ENCODE measurements at places on chromosomes 11 and 22.

DNA sequence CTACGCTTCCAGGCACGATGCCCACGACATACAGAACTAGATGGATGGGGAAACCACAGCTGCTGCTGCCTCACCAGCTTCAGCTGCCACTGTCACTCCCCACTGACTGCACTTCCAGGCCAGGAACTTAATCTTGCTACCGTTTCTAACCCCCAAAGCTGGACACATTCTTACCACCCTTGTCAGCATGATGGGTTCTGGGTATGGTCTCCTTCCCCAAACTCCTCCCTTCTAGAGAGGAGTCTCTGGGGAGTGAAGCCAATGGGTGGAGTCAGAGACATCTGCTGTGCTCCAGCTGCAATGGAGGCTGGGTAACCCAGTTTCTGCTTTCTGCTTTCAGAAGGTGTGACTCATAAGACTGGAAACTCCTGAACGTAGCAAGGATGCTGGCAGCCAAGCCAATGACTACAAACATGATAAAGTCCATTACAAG is 87.0 kb upstream of the THY1 start:
- DNase-seq, result no peak

DNA sequence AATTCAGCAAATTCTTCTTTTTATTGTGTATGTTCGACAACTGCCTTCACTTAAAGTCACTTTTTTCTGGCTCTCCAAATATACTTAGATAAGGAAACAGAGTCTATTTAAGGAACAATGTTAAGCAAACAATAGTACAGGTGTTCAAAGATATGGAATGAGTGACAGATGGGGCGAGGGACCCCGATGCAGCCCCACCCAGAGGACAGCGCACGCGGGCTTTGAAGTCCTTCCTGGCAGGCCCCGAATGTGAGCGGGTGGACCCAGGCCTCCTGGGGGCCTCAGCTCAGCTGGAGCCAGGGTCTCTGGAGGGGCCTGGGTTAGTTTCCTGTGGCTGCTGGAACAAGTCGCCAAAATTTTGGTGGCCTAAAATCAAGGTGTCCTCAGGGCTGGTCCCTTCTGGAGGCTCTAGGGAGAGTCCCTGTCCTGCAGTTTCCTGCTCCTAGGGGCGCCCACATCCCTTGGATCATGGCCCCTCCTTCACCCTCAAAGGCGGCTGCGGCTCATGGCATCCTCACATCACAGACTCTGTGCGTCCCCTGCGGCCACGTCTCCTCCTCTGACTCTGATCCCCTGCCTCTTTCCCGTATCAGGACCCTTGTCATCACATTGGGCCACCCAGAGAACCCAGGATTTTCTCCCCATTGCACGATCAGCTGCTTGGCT is 40.6 kb upstream of the KCNQ1OT1 start:
- no peak for DNase-seq

DNA sequence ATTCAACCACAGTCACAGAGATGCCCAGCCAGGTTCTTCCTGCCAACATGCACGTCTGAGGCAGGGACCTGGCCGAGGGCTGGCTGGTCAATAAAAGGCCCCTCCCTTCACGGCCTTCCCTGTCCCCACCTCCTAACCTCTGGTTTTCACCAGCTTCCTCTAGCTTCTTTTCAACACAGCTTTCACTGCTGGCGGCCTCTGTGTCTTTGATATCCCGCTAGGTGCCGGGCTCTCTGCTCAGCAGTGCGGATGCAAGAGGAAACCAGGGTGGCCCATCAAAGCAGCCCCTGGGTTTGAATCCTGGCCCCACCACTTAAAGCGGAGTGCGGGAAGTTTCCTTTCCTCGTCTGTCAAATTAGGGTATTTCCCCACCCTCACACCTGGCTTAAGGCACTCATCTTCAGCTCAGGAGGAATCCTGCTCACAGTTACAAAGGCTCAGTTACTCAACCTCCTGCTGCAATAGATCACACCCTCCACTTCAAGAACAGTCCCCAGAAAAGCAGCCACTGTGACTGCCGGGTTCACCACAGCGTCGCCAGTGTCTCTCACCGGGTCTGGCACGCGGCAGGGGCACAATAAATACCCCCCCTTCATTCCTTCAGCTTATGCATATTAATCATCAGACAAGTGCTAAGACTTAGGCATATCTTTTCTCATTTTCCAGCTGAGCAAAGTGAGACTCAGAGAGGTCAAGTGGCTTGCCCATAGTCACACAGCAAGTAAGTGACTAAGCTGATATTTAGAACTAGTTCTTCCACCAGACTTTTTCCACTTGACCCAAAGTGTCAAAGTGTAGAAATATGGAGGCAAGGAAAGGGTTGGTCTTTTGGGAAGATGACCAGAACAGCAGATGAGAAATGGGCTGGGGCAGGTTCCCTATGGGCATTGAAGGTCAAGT is 45.7 kb downstream of the TXN2 start:
- DNase-seq, result no peak

GRCh38 chr11:19349340-19350025 is 108.7 kb upstream of the E2F8 start:
- DNase-seq, result no peak

DNA sequence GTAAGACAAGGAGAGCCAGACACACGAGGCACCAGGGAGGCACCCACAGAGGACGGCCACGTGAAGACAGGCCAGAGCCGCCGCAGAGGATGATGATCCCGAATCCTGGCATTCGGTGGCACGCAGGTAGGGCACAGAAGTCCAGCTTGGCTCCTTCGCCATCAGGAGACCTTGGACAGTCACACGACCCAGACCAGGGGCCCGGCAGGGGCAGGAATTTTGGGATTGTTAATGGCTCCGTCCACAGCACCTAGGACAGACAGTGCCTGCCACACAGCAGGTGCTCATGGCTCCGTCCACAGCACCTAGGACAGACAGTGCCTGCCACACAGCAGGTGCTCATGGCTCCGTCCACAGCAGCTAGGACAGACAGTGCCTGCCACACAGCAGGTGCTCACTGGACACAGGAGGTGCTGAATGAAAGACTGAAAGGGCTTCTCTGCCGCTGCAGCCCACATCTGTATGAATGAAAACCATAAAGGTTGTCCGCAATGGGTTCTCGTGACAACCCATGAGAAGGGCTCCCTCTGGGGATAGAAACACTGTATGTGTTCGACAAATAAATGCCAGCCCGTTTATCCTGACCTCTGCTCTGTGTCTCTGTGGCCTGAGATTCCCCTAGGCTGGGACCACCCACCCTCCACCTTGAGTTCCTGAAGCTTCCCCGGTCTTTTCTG is 341.6 kb downstream of the CTTN start:
- no peak for DNase-seq

GRCh38 chr22:26377170-26377830 is 51.8 kb upstream of the ASPHD2 start:
- no peak for DNase-seq

DNA sequence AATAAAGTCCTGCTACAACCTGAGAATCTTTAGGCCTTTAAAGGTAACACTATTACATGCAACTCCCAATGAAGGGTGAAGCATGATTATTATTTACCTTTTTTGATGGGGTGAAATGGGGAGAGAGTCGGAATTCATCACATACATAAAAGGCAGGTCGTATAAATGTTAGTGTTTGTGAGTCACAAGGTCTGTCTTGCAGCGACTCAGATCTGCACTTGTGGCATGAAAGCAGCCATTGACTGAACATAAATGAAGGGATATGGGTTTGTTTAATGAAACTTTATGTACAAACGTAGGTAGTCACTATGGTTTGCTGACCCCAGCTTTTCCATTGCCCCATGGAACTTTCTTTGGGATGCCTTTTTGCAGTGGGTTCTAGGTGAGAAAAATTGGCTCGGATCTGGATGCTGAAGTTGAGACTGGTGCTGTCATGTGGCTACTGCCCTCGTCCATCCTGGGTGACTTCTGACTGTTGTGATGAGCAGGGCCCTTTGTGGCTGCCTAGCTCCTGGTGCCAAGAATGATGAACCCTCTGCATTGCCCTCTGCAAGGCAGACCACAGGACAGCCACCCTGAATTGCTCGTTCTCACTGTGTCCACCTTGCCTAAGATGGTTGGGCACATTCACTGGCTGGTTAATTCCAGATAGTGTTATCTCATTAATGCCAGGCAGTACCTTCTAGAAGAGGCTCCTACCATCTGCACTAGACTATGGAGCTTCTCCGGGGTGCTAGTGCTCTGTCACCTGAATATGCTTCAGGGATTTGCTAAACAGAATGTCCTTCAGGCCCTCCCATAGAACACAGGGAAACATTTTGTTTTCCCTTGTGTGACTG is 11.3 kb downstream of the GGTLC2 start:
- DNase-seq, result no peak

- no peak for DNase-seq
Observed at GRCh38 chr11:30025396-30026139, 8.7 kb upstream of the KCNA4 start.

DNA sequence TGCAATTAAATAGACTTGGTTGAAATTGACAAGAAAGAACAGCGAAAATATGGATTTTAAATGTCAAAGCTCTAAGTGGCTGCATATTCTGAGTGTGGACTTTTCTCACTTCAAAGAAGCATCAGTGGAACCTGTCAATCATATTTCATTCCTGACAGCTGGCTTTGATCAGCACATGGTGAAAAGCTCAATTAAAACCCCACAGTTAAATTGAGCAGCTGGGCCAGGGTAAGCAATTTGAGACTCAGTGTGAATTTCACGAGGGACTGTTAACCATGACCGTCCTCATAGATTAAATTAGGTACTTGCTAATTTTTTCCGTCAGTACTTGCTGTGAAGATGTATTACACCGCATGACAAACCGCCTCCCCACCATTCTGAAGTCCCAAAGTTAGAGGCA is 11.0 kb upstream of the OR10D3 start:
- DNase-seq, result peak; percentile 12

GRCh38 chr11:76863196-76863777 is 2.6 kb downstream of the ACER3 start:
- no peak for DNase-seq

- DNase-seq, result peak; percentile 6
Observed at GRCh38 chr11:6419009-6419631, at the start of gene APBB1. APBB1 (minus strand) TSS chr11:6419094; CDS start chr11:6411347, 7,747 bp downstream.

DNA sequence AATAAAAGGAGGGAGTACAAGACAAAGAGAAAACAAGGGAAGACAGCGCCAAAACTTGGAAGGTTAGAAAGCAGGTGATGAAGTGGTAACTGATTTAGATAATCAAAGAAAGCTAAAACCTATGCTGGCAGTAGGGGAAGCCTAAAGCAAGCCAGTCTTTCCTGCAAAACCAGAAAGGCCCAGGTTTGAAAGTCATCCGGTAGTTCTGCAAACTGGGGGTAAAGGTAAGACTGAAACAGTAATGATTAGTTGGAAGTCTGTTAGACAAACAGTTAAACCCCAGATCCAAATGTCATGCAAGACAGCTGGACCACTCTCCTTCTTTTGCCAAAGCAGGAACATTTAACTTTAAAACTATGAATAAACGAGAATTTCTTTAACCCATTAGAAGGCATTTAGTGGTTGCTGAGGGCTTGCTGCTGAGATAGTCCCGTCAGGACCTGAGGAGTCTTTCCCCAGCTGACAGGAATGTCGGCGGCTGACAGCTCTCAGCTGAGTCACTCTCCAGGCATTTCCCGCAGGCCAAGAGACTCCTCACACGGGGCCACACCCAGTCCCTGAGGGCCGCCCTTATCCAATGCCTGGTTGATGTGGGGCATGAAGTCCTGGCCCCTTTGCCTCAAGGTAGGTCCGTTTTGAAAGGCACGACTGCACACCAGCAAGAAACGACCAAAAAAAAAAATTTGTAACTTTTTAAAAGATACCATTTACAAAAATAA is 36.3 kb upstream of the CFAP300 start:
- no peak for DNase-seq

- no peak for DNase-seq
Observed at GRCh38 chr11:65787649-65788622, 1.1 kb downstream of the OVOL1 start.

DNA sequence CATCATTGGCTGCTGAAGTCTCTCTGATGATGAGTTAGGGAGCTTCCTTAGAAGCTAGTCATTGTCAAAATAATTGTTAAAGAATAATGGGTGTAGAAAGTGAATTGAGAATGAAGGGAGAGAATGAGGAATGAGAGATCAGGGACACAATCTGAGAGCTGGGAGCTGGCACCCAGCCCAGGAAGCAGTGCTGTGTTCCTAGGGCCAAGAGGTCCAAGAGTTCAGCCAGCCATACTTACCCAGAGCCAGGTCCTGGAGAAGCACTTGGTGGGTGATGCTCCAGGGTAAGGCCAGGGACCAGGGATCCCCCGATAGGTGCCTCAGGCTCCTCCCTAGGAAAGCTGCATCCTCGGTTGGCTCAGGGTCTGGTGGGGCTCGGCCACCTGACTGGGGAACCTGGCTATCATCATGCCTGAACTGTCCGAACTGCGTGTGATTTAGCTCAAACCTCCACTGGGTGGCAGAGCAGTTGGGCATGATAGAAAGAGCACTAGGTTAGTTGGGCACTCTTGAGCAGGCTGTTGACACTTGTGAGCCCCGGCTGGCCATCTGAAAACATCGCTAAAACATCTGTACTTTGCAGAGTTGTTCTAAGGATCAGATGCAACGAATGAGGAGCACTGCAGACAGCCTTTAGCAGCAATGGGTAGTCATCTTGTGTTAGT is 123.9 kb upstream of the NCAM1 start:
- DNase-seq, result no peak

GRCh38 chr11:772429-773390 is 4.6 kb downstream of the GATD1 start:
- DNase-seq, result no peak

GRCh38 chr11:110991661-110992355 is 253.7 kb upstream of the POU2AF2 start:
- DNase-seq, result no peak

DNA sequence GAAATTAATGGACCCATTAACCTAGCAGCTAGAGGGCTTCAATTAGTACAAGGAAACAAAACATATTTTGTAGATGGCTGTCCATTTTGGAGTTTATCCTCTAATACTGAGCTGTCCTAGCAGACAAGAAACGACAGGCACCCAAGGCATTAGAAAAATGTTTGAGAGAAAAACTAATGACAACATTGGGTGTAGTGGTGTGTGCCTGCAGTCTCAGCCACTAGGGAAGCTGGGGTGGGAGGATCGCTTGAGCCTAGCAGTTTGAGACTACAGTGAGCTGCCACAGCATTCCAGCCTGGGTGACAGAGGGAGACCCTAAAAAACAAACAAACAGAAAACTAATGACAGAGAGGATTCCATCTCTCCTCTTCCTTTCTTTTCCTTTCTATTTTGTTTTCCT is 1.5 kb downstream of the A4GALT start:
- DNase-seq, result no peak

DNA sequence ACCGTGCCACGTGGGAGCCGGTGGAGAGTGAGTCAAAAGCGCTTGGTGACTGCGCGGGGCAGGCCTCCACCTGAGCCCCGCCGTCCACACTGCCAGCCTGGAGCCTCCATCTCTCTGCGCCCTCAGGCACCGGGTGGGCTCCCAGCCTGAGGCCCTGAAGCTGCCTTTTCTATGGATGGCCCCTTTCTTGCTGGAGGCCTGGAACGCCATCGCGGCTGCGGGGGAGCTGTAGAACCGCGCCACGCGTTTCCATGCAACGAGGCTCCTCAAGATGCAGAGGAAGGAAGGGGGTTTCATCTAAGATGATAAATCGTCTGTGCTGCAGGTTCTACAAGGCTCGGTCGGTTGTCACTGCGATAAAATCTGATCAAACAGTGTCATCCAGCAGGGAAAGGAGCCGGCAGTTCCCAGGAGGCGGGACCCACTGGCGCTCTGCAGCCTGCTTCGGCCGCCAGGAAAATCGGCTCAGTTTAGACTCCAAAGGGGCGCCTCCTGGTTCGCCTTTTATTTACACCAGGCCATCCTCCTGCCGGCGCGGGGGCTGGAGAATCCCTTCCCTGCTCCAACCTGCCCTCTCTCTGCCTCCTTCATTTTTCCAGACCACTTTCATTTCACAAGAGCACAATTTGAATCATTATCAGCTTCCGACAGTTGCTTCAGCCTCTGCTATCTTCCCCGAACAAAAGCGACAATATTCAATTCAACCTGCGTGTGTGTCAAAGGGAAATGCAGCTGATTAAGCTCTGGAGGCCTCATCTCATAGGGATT is 624.4 kb downstream of the BRD1 start:
- DNase-seq, result no peak
